Effector memory CD4-positive, alpha-beta T cell (primary cell): ENCODE measurements at places on chromosomes 1 and 21.

DNA sequence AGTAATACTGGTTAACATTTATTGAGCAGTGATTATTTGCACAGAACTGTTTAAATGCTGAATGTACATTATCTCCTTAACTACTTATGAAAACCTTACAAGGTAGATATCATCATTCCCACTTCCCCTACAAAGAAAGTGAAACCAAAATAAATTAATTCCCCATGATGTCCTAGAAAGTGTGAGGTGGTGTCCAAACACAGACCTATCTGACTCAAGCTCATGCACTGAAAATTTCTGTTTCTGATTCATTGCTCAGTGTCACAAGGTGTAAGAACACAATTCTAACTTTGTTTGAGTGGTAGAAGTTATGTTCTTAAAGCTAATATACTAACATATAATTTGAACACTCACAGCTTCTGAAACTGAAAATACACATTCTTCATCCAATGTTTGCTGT is 178.7 kb downstream of the MRPL39 start:
- DNase-seq, result no peak

- no peak for DNase-seq
Observed at GRCh38 chr1:222031318-222031717, 289.4 kb upstream of the DUSP10 start.

DNA sequence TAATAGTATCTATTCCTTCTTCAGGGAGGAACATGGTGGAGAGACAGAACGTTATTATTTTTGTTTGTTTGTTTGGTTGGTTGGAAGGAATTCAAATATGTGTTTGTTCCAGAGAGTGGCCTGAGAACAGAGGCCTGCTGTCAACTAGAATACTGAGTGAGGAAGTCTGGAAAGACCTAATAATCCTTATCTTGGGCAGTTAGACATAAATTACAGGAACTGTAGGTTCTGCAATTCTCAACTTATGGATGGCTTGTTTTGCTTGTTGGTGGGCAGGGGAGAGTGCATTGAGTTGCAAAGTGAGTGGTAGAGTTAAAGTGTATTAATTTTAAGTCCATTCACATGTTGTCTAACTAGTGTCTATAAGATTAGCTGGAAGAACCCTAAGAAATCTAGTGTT is 197.6 kb downstream of the BACH1 start:
- DNase-seq, result no peak

DNA sequence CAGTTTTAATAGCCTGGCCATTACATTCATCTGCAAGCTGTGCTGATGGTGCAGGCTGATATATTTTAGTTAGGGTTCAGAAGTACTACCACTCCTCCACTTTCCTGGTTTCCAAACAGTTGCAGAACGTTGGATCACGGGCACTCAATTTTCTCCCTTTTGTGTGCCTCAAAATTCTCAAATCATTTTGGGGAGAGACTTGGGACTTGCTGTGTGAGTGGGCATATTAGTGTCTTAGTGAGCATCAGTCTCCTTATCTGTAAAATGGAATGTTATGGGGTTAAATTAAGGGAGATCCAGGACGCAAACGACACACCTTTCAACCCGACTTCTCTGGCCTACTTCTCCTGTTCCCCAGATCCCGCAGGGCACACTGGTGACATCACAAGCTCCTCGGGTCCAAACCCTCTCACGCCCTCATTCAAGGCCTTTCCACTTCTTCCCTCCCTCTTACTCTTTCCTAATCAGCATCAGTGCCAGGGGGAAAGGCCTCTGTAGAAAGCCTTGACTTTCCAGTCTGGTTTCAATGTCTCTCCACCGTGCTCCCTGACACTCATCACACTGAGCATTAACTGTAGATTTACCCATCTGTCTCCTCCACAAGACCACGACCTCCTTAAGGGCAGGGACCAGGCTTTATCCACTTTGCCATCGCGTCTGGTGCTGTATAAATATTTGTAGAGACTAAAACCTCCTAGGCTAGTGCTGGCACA is 1.2 kb downstream of the PIGP start:
- no peak for DNase-seq

GRCh38 chr1:204327359-204327758 is 32.4 kb downstream of the PLEKHA6 start:
- no peak for DNase-seq

DNA sequence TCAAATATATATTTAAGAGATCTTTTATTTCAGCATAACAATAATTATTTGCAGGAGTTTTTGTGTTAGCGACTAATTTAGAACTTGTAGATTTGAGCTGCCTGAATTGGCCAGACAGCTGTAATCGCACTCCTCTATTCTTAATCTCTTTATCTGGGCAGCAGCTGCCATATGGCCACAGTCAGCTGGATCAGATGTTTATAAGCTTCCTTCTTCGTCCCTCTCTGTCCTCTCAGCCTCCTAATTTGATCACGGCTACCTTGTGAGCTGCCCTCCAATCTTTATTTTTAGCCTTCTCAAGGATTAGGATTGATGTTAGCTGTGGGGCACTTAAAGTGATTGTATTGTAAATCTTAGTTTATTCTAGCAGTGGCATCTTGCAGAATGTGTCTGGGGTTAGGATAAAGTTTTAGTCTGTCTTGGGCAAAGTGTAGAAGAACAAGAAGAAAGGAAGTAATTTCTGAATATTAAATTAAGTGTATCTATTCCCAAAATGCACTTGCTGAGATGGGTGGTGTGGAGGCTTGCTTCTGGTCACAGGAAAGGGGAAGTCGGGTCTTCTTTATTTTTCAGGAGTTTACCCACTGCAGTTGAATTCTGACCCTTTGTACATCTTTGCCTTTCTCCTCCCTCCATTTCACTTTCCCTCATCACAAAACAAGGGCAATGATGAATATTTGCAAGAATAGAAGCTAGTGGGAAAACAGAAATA is 1.1 kb downstream of the ZBTB18 start:
- DNase-seq, result no peak

- DNase-seq, result no peak
Observed at GRCh38 chr1:31879981-31880608, 58.1 kb downstream of the PTP4A2 start.

GRCh38 chr1:183812128-183812527 is 7.2 kb downstream of the RGL1 start:
- DNase-seq, result no peak

GRCh38 chr1:109762039-109762585 is 1.6 kb downstream of the EPS8L3 start:
- no peak for DNase-seq

- no peak for DNase-seq
Observed at GRCh38 chr1:166470014-166470413, 303.2 kb upstream of the FAM78B start.

- peak; percentile 60 for DNase-seq
Observed at GRCh38 chr1:201481761-201482493, 12.9 kb upstream of the PHLDA3 start.

GRCh38 chr21:40200946-40201345 is 333.7 kb downstream of the PCP4 start:
- no peak for DNase-seq

GRCh38 chr21:39400173-39400572 is 45.4 kb downstream of the LCA5L start:
- no peak for DNase-seq

DNA sequence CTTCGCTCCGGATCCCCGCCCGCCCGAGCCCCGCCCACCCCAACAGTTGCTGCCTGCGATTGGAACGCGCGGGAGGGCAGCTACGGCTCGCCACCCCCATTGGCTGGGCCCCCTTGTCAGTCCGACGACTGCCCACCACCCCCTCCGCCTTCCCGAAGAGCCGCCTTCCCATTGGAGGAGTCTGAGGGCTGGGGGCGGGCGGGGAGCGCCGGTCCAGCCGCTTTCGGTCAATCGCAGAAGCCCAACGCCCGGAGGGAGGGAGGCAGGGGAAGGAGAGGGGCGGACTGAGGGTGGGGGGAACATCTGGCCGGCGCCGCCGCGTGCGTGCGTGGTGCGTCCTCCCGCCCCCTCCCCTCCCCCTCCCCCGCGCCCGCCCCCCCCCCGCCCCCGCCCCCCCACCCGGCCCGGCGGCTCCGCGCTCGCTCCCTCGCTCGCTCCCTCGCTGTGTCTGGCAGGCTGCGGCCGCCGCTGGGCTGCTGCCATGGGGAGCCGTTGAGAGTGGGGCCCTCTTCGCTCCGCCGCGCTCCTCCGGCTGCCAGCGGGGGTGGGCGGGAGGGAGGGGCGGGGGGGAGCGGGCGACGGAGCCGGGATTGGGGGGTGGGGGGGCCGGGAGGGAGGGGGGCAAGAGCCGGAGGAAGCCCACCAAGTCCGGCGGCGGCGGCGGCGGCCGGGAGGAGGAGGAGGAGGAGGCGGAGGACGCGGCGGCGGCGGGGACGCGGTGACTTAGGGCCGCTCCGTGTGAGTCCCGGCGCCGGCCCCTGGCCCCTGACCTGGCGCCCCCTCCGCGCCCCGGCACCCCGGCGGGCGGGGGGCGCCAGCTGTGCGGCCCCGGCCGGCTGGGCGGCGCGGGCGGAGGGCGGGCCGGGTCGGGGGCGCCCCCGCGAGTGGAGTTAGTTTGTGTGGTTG is 2.6 kb upstream of the ZBTB18 start:
- DNase-seq, result peak; percentile 97

DNA sequence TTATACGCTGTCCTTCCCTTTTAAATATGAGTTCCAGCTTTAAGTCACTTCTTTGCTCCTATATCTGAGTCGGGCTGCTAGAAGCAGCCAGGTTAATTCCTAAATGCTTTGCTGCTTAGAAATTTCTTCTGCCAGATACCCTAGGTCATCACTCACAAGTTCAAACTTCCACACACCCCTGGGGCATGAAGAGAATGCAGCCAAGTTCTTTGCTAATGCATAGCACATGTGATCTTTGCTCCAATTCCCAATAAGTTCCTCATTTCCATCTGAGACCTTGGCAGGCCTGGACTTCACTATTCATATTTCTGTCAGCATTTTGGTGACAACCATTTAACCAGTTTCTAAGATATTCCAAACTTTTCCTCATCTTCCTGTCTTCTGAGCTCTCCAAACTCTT is 14.5 kb upstream of the APP start:
- DNase-seq, result no peak
